ENCODE measurements at places on chromosomes 1 and 21.
A peak's percentile ranks its signal among the peaks of the same experiment; 100 is the strongest.

- no peak for DNase-seq
These were observed 29.6 kb downstream of the ZCCHC17 start for GRCh38 chr1:31326461-31326860.

GRCh38 chr1:153095764-153096163 lies 1.4 kb upstream of the SPRR2E start:
- no peak for DNase-seq

GRCh38 chr1:8408151-8408839 lies 90.4 kb downstream of the SLC45A1 start:
- DNase-seq = peak; percentile 66

- peak; percentile 24 for DNase-seq
These were observed 75.1 kb downstream of the DTL start for GRCh38 chr1:212110617-212111016.
